ENCODE measurements at places on chromosomes 3 and 15.

- no peak for DNase-seq
These were observed 272.0 kb downstream of the RORA start for GRCh38 chr15:60957111-60957510.

DNA sequence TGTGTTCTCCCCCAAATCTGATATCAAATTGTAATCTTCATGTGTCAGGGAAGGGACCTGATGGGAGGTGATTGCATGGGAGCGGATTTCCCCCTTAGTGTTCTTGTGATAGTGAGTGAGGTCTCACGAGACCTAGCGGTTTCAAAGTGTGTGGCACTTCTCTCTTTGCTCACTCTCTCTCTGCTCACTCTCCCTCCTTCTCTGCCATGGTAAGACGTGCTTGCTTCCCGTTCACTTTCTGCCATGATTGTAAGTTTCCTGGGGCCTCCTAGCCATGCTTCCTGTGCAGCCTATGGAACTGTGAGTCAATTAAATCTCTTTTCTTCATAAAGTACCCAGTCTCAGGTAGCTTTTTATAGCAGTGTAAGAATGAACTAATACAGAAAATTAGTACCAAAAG lies 30.6 kb upstream of the OR5H6 start:
- no peak for DNase-seq

DNA sequence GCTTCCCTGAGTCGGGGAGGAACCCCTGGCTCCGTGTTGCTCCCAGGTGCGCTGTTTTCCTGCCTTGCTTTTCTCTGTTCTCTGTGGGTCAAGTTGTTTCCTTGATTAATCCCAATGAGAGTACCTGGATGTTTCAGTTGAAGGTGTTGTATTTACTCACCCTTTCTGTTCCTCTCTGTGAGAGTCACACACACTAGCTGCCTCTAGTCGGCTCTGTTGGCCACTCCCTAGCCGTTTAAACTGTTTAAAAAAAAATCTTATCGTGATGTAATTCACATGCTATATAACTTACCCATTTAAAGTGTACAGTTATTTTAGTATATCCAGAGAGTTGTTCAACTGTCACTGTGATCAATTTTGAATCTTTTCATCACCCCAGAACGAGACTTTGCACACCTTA lies 74.0 kb downstream of the AKAP13 start:
- no peak for DNase-seq

DNA sequence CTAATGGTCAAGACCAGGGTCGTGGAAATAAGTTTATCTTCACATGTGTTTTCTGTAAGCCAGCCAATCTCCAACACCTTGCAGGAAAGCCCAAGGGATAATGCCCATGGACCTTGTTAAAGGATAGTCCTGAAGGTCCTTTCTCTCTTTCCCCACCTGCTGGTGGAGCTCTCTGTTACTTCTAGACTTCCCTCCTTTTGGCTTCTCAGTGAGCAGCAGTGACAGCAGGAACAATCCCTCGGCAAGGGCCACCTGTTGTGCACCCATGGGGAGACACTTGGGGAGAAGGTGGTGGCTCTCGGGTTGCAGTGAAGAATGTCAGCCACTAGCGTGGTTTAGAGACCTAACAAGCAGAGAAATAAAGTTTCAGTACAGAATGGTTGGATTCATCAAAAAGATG lies 84.0 kb upstream of the OSBPL11 start:
- DNase-seq, result no peak

DNA sequence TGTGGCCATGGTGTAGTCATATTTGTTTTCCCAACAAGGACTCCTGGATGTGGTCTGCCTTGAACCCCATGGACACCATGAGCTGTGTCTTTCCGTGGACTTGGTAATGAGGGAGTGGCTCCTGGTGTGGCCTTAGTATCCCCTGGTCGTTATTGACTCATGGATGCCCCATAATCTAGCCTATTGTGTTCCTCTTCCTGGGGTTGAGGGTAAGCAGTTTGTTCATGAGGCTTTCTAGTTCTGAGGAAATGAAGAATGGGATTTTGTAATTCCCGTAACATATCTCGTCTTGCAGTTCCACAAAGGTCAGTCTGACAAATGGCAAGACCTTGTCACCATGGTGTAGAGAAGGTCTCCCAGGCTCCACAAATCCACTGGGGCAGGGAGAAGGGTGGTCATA lies 22.6 kb downstream of the RAB7A start:
- DNase-seq, result no peak

- no peak for DNase-seq
These were observed 36.5 kb downstream of the U2SURP start for GRCh38 chr3:143037867-143038266.

DNA sequence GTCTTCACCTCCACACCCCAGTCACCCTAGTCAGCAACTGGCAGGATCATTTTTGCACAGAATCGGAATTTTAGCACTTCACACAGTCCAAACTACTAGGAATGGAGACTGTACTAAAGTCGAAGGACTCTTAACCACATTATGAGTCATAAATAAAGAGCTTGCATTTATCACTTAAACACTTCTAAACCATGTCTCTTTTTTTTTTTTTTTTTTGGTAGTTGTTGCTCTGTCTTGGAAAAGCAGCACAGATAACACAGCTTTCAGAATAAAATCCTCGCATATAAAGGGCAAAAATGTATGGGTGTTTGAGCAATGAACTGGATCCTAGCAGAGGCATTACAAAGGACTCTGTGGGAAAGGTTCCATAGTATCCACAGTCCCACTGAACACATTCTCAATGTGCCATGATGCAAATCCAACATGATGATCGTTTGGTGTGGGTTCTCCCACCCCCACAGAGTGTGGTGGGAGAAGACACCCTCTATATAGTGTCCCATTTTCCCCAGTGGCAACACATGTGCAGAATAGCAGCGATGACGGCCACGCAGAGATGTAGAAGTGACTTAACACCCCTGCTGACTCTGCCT lies 47.1 kb downstream of the FOXP1 start:
- no peak for DNase-seq

Measured in right forelimb (tissue), 1 donor.